Upper lobe of left lung (tissue), 6 donors: ENCODE measurements at places on chromosomes 16 and 17. TPM values are rescaled to one million over a fixed set of nuclear protein-coding genes. Genes with fewer than 3 reads are reported as not detected.

DNA sequence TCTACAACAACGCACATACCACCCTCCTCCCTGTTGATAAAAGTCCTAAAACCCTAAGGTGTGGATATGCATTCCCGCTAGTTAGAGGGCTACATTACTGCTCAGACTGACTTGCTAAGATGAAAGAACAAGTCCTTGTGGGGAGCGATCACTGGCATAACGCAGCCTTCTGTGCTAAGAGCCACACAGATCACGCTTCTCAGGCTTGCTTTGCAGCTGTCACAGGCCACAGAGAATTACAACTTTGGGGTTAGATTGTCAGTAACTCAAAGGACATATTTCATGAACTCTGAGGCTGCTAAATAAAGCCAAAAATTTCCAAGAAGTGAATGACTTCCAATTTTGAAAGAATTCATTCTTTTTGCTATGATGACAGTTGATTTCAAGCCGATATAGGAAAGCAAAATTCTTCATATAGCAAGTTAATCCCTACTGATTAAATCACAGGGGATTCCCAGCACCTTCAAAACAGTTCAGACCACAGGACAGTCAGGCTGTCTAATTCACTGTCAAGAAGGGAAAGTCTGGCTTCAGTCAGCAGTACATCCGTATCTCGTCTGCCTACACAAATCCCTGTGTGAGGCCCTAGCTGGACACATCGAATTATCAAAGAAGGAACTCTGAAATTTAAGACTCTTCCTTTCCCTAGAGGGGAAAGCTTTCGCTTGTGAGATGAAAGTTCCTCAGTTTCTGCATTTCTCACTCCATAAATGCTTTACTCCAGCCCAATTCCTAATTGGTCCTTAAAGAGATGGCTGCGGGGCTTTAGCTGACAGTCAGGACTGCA lies 107.1 kb downstream of the VPS53 start:
- DNase-seq: no peak
- H3K4me3 ChIP-seq: no peak overlapping the region
- H3K36me3 ChIP-seq: peaks cover 16% of the 10 kb centered on the region
- H3K27me3 ChIP-seq: no peaks in the 10 kb centered on the region
- no peaks in the 10 kb centered on the region for H3K4me1 ChIP-seq

Gene CYTH1
- total RNA-seq: 195 TPM

DNA sequence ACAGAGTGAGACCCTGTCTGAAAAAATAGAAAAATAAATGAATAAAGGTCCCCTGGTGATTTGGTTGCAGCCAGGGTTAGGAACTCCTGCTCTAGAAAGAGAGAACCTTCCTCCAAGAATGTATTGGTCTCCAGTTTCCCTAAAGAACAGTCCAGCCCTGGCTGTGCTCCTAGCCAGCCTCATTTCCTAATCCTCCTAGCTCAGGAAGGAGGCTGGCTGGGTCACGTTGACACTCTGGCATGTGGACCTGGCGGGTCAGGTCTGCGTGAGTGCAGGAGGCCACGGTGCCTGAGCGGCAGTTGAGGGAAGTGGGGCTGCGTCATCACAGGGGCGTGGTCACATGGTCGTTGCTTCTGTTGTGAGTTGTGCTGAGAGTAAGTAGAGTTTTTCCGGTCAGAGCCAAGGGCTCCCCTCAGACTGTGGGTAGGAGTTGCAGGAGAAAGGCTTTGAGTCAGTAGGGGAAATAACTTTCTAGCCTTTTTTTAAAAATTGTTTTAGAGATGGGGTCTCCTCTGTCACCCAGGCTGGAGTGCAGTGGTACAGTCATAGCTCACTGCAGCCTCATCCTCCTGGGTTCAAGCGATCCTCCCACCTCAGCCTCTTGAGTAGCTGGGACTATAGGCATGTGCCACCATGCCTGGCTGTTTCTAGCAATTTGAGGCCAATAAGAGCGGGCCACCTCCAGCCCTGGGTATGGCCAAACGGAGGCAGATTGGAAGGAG lies 194.0 kb upstream of the CIBAR2 start:
- peaks cover 34% of the 10 kb centered on the region for H3K4me1 ChIP-seq
- peak overlapping the region; percentile 12 for H3K27ac ChIP-seq
- no peaks in the 10 kb centered on the region for H3K36me3 ChIP-seq
- no peaks in the 10 kb centered on the region for H3K27me3 ChIP-seq
- no peak overlapping the region for H3K4me3 ChIP-seq
- peak; percentile 83 for DNase-seq

- no peak for DNase-seq
- peaks cover 38% of the 10 kb centered on the region for H3K4me1 ChIP-seq
- no peaks in the 10 kb centered on the region for H3K27me3 ChIP-seq
- H3K27ac ChIP-seq: peak overlapping the region; percentile 92
- H3K4me3 ChIP-seq: peak overlapping the region; percentile 27
Measured at GRCh38 chr17:75114552-75115314, 5.0 kb downstream of the ARMC7 start.

Gene PVALEF
- total RNA-seq: not detected

GRCh38 chr17:32323811-32324491 lies 18.0 kb downstream of the C17orf75 start:
- DNase-seq: no peak
- H3K27ac ChIP-seq: peak overlapping the region; percentile 56
- H3K36me3 ChIP-seq: no peaks in the 10 kb centered on the region
- H3K4me3 ChIP-seq: peak overlapping the region; percentile 32
- peaks cover 5% of the 10 kb centered on the region for H3K4me1 ChIP-seq

Gene PARD6A
- total RNA-seq: 4.6 TPM

DNA sequence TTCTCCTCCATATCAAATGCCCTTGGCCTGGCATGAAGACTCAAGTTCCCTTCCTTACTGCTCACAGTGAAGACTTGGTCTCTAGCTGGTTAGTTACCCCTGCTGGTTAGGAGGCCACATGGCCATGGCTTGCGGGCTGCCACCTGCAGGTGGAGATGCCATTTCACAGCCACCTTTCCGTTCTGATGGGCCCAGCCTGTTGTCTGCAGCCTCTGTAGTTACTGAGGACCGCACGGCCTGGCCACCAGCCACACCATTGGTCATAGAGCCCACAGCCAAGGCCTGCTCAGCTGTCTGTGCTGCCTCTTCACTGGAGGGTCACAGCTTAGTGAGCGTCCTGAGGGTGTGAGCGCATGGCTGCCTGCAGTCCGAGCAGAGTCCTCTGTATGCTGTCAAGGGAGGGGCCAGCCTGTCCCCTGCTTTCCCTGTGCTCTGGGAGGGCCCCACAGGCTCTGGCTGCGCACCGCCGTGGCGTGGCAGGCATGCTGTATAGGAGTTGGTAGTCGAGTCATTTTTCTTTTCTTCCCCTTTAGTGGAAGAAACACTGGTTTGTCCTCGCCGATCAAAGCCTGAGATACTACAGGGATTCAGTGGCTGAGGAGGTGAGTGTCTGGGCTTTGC lies 59.2 kb downstream of the PLD6 start:
- DNase-seq: no peak
- H3K27me3 ChIP-seq: no peaks in the 10 kb centered on the region
- H3K27ac ChIP-seq: no peak overlapping the region
- peaks cover 96% of the 10 kb centered on the region for H3K36me3 ChIP-seq
- H3K4me3 ChIP-seq: no peak overlapping the region
- H3K4me1 ChIP-seq: peaks cover 12% of the 10 kb centered on the region

DNA sequence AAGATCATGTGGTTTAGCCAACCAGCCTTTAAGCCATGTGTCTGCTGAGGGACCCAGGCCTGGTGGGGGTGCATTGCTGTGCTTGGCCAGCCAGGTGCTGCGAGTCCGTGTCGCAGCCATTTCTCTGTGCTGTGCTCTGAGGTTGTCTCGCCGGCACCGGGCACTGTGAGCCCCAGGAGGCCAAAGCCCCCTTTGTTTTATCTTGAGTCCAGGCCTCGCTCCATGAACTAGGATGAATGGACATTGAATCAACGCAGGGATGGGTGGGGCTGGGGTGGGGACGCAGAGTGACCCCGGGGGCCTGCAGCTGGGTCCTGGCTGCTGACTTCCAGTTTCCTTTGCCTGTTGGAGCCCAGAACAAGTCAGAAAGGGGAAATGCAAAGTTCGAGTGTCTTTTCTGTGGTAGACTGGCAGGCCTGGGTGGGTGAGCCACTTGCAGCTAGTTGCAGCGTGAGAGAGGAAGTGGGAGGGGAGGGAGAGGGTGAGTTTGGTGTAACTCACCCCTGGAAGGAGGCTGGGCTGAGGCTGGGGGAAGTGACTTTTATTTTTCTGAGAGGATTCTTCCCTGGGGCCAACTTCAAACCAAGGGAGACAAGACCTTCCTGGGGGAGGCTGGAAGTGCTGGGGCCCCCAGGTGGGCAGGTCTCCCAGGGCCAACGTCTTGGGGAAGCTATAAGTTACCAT lies 324.7 kb downstream of the SEC14L1 start:
- peak overlapping the region; percentile 84 for H3K27ac ChIP-seq
- peaks cover 86% of the 10 kb centered on the region for H3K4me1 ChIP-seq
- no peaks in the 10 kb centered on the region for H3K36me3 ChIP-seq
- peak overlapping the region; percentile 15 for H3K4me3 ChIP-seq

- no peaks in the 10 kb centered on the region for H3K27me3 ChIP-seq
- peak overlapping the region; percentile 86 for H3K27ac ChIP-seq
- H3K4me1 ChIP-seq: peaks cover 36% of the 10 kb centered on the region
- no peak for DNase-seq
Measured at GRCh38 chr17:49209061-49209571, 1.3 kb downstream of the GNGT2 start.

GRCh38 chr17:75832164-75832651 lies 12.0 kb downstream of the UNC13D start:
- H3K27me3 ChIP-seq: no peaks in the 10 kb centered on the region
- peaks cover 51% of the 10 kb centered on the region for H3K36me3 ChIP-seq
- no peak overlapping the region for H3K4me3 ChIP-seq
- peak overlapping the region; percentile 71 for H3K27ac ChIP-seq
- no peak for DNase-seq

Gene TEKT1
- 2.7 TPM for total RNA-seq

DNA sequence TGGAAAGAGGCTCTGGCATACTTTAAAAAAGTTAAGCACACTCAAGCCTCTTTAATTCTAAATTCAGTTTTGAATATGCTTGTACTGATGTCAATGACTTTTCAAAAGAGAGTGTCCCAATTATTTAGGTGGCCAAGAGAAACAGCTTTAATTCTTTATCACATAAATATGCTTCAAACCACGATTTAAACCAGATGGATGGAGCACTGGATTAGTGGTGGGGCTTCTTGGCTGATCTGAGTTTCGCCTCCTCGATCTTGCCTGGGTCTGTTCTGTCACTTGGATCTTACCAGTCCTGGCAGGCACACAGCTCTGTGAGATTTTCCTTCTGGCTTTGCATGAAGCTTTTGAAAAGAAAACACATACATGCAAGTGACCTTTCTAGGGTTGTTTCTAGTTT lies 467.8 kb downstream of the MAF start:
- H3K27me3 ChIP-seq: no peaks in the 10 kb centered on the region
- H3K27ac ChIP-seq: no peak overlapping the region
- H3K4me1 ChIP-seq: no peaks in the 10 kb centered on the region
- H3K4me3 ChIP-seq: no peak overlapping the region
- DNase-seq: no peak
- no peaks in the 10 kb centered on the region for H3K36me3 ChIP-seq

- no peak overlapping the region for H3K4me3 ChIP-seq
- H3K4me1 ChIP-seq: no peaks in the 10 kb centered on the region
- no peak for DNase-seq
- H3K27me3 ChIP-seq: no peaks in the 10 kb centered on the region
- H3K27ac ChIP-seq: no peak overlapping the region
- peaks cover 50% of the 10 kb centered on the region for H3K36me3 ChIP-seq
Measured at GRCh38 chr17:59601130-59601529, 18.6 kb upstream of the CLTC start.

DNA sequence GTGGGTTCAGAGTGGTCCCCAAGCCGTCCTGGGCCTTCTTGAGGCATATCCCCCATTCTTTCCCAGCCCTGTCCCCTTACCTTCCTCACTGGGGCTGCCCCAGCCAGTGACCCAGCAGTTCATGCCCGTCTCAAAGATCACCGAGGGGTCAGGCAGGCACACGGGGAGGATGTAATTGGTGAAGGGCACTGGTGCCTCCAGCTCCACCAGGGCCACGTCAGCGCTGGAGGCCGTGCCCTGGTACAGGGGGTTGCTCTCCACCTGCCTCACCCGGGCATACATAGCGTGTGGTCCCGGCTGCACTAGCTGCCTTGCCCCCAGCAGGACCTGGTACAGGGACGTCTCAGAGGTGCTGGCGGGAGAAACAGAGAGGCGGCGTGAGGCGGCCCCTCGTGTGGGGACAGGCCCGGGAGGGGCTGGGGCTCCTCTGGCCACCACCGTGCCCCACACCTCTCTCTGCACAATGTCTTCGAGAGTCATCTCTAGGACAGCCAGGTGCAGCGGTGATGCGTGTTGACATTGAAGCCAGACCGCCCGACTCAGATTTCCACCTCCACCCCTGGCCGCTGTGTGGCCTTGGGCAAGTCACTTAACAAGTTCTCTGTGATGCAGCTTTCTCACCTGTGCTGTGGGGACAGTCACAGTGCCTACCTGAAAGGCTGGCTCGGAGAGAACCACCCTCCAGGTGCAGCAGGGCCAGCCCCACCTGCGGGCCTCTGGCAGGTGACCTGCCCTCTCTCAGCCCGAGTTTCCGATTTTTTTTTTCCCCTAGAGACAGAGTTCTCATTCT lies 5.8 kb downstream of the PRSS27 start:
- peaks cover 4% of the 10 kb centered on the region for H3K36me3 ChIP-seq
- DNase-seq: no peak
- H3K27ac ChIP-seq: no peak overlapping the region
- H3K4me3 ChIP-seq: no peak overlapping the region

Gene KRT12
- not detected for total RNA-seq

Gene WFDC1
- 63.0 TPM for total RNA-seq

Gene PRSS21
- 14.5 TPM for total RNA-seq

- DNase-seq: no peak
- H3K27me3 ChIP-seq: no peaks in the 10 kb centered on the region
- H3K4me1 ChIP-seq: peaks cover 6% of the 10 kb centered on the region
Measured at GRCh38 chr17:55413825-55414489, 7.7 kb downstream of the MMD start.

DNA sequence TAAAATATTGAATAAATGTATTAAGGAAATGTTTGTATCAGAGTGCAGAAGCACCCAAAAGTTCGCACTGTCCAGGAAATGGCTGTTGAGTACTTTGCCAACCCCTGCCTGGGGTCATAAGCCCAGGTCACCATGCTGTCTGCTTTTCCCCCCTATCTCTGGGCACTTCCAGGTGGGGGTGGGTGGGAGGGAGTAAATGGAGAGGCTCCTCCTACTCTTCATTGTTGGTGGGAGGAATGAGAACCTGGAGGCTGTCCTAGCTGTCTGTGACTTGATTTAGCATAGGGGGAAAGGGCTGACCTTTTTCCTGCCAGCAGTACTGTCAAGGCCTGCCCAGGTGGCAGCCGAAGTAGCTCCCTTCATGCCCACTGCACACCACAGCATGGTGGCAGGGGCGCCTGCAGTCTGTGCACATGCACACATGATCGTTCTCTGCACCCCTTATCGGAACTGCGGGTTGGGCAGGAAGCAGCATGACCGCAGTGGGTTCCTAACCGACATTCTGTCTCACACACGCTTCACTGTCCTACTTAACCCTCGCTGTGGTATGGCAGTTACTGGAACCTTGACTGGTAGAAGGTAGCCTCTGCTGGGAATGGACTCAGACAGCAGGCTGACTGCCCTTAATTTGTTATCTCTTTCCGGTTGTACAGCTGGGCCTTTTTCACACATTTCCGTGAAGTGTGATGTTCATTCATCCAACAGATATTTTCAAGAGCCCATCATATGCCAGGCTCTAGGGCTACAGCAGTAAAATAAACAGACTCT lies 41.5 kb downstream of the LDHD start:
- no peaks in the 10 kb centered on the region for H3K27me3 ChIP-seq
- peak overlapping the region; percentile 19 for H3K27ac ChIP-seq
- no peak for DNase-seq
- H3K36me3 ChIP-seq: no peaks in the 10 kb centered on the region
- no peak overlapping the region for H3K4me3 ChIP-seq

- H3K27me3 ChIP-seq: no peaks in the 10 kb centered on the region
Measured at GRCh38 chr16:86228713-86229112, 281.6 kb upstream of the FOXF1 start.
